ENCODE measurements at places on chromosomes 3 and 15.

- no peak for DNase-seq
Observed at GRCh38 chr3:64163755-64164148, 61.5 kb downstream of the PRICKLE2 start.

DNA sequence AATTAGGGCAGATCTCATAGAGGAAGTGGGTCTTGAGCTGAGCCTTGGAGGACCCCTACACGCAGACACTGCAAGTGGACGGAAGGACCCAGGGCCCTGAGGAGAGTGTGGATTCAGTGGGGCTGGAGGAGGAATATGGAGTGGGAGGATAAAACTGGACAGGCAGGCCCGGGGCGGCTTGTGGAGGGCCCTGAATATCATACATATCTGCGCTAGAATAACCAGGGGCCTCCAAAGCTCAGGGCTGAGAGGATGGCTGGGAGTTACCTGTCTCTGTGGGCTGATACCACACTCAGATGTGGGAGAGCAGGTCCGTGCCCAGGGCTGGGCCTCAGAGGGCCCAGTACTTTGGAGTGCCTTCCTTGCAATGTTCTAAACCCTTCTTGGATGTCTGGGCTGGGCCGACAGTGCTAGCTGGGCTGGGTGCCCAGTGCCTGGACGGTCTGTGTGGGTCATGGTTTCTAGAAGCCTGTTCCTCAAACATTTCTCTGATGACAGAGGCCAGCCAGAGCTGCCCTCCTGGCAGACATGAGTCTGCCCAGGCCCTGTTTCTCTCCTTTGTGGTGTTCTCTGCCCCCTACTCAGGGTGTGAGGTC is 29.6 kb downstream of the CHRD start:
- DNase-seq, result no peak

DNA sequence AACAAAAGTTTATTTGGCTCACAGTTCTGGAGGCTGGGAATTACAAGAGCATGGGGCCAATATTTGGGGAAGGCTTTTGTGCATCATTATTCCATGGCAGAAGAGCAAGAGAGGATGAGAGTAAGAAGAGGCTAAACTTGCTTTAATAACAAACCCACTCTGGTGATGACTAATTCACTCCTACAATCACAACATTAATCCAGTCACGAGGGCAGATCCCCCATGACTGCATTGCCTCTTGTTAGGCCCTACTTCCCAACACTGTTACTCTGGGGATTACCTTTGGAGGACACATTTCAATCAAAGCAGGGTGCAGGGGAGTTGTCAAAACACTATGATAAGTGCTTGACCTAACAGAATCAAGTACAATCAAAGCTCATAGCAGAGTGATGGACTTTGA is 181.7 kb downstream of the BBX start:
- no peak for DNase-seq

DNA sequence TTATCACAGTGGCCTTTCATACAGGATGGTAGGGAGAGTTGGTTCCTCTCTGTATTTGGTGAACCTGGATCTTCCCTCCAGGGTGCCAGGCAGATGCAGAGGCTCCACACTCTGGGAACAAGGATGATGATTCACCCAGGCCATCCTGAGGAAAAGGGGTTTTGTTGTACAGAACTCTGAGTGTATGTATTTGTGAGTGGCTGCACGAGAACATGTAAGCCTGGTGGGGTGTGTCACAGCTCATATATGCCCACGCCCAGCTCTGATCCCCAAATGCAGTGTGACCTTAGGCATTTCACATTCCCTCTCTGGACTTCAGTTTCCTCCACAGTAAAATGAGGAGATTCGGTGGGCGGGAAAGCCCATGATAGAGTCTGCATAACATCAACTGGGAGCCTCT is 11.6 kb upstream of the CILP start:
- no peak for DNase-seq

DNA sequence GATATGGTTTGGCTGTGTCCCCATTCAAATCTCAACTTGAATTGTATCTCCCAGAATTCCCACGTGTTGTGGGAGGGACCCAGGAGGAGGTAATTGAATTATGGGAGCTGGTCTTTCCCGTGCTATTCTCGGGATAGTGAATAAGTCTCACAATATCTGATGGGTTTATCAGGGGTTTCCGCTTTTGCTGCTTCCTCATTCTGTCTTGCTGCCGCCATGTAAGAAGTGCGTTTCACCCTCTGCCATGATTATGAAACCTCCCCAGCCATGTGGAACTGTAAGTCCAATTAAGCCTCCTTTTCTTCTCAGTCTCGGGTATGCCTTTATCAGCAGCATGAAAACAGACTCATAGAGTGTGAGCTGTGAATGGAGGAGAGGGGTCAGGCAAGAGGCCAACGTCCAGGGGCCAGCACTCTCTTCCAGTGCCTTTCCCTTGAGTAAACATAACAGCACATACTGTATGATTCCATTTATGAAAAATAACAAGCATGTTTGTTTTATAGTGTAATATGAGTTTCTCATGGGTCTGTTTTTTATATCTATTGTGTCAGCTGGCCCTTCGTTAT is 16.3 kb upstream of the LCTL start:
- no peak for DNase-seq

DNA sequence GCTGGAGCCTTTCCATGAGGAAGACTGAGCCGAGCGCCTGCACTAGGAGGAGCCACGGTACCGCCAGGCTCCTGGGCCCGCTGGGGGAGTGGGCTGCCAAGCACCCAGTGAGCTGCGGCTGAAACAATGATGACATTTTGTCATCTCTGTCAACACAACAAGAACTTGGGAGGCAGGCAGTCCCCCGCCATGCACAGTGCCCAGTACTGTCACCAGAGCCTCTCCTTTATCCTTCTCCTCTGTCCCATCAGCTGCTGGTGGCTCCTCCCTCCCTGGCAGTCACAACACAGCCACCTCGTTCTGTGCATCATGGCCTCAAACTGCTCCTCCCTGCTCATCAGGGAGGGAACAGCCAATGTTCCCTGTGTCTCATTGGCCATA is 34.0 kb upstream of the PCSK6 start:
- no peak for DNase-seq

DNA sequence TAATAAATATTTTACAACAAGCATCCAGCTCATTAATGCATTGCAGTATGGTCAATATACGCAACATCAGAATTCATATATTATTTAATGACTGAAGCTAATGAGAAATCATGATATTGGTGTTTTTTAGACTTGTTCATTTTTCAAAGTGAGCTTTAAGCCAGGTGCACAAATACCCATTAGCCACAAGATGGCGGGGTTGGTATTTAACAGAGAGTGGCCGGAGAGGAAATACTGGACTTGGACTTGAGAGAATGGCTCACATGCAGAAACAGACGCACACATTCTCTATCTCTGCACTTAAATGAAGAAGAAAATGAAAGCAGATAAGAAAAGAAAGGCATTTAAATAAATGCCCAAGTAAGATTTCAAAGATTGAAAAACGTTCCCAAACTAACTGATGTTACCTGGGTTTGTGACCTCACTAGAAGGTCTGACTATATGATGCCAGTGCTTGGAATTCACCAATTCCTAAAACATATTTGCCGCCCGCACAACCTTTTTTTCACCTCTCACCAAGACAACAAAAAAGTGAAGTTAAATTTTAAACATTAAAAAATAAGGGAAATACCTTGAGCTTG is 21.2 kb upstream of the CRBN start:
- no peak for DNase-seq

DNA sequence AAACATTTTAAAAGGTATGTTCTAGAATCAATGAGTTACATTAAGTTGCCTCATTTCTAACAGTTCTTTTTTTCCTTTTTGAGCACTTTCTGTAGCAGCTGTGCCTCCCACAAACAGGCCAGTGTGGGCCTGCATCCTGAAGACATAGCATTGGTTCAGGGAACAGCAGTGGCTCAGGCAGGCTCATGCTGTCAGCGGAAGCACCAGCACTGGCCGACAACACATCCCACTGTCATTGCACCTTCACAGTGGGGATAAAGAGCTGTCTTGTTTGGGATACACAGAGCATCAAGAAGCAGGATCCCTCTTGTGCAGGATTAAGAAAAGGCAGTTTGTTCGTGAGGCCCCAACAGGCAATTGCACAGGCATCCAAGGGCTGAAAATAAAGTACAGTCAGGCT is 123.3 kb downstream of the MOBP start:
- no peak for DNase-seq

- DNase-seq, result no peak
Observed at GRCh38 chr3:77887611-77888010, 847.7 kb downstream of the ROBO2 start.

DNA sequence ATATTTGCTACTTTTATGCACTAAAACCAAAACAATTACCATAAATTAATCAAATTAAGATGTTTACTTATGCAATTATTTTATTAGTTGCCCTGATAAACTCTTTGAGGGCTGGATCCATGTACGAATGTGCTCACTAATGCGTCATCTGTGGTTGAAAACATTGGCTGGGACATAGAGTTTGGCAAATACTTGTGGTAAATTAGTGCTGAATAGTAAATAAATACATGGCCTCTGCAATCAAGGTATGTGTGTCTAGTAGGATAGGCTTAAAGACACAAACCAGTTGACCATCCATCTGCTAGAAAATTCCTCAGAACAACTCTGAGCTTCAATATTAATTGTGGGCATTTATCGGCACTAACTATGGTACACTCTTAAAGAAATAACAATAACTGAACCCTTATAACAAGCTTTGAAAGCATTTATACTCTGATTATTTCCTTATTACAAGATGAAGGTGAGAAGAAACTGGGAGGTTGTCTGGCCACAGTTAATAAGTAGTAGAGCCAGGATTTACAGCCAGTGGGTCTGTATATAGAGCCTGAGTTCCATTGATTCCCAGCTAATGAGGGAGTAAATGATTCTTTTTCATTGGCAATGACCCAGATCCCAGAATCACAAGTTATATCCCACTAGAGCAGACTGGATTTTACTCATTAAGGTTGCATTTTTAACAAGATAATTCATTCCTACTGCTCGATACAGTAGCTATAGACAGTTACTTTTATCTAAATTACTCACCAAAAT is 169.5 kb upstream of the CNTN6 start:
- DNase-seq, result no peak

DNA sequence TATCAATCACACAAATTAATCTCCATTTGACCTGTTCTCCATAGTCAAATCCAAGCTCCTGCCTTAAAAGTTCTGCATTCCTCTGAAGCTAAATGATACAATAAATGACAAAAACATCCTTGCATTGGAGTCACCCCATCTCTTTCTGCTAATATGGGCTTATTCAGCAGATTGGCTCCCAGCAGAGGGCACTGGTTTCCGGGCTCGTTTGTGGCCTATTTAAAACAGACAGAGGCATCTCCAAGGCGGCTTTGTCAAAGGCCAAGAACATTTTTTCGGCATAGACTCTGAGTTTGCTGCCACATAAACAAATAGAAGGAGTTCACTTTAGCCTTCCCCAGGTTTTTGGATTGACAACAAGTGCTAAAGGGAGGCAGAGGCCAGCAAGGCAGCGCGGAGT is 204.4 kb upstream of the RASGRP1 start:
- no peak for DNase-seq

DNA sequence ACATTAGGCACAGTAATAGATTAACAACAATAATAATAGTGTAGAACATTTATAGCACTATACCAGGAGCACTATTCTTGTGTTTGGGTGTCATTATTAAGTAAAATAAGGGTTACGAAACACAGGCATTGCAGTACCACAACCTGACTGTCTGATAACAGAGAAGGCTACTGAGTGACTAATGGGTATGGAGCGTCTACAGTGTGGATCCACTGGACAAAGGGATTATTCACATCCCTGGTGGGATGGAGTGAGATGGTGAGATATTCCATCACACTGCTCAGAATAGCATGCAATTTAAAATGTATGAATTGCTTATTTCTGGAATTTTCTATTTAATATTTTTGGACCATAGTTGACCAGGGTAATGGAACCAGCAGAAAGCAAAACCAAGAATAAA is 18.2 kb downstream of the MINDY4B start:
- no peak for DNase-seq

- no peak for DNase-seq
Observed at GRCh38 chr3:192860454-192860853, 57.2 kb downstream of the MB21D2 start.

DNA sequence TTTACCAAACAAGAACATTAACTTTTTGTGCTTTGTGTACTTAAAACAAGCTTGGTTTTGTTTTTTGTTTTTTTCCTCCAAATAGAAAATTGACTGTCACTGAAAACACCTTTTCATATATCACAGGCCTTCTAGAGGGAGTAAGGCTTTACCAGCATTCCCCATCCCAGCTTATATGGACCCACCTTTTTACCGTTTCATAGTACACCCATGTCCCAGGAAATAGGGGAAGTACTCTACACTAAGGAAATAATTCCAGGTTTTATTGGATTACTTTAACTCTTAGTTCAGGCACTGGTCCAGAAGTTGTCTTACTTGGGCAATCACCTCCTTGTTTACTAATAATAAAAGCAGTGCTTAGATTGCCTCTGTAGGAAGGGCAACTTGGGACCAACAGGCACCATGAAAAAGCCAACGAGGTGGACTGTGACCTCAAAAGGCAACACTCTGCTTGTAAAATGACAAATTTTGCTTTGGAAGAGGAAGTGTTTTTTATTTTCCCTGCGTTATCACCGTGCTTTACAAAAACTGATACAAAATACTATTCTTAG is 26.2 kb downstream of the HMG20A start:
- DNase-seq, result no peak

GRCh38 chr3:53552730-53553129 is 58.3 kb downstream of the CACNA1D start:
- no peak for DNase-seq

DNA sequence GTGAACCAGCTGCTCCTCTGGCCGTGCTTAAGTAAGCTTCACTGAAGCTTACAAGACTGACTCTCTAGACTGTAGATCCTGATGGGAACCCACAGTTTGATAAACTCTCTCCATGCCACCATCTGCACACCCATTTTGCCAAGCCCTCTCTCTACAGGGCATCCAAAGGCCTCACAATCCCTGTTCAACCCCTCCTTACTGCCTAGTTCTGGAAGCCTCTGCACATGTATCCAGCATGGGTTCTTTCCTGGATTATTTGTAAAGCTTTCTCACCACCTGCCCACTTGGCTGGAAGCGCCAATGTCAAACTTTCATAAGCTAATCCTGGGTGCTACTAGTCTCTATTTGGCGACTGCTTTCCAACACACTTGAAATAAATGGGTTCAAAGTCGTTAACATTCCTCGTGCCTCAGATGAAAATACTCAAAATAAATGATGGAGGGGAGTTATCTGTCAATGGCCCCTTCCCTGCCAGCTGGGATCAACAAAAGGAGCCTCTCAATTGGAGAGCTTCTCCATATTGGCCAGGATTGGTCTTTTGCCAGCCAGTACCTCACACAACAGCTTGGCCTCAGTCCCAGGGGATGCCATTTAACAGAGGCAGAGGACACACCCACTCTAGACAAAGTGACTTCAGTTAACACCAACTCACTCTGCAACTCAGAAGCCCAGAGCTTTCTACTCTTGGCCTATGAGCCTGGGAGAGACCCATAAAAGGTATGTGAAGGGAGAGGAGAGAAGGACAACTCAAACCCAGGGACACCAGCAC is 48.1 kb downstream of the SH3BP5 start:
- no peak for DNase-seq

- no peak for DNase-seq
Observed at GRCh38 chr3:184368586-184369183, 7.2 kb downstream of the POLR2H start.
